ENCODE measurements at places on chromosomes 2 and 18.

- no peak for DNase-seq
Observed at GRCh38 chr2:183840061-183840584, 715.9 kb downstream of the NUP35 start.

DNA sequence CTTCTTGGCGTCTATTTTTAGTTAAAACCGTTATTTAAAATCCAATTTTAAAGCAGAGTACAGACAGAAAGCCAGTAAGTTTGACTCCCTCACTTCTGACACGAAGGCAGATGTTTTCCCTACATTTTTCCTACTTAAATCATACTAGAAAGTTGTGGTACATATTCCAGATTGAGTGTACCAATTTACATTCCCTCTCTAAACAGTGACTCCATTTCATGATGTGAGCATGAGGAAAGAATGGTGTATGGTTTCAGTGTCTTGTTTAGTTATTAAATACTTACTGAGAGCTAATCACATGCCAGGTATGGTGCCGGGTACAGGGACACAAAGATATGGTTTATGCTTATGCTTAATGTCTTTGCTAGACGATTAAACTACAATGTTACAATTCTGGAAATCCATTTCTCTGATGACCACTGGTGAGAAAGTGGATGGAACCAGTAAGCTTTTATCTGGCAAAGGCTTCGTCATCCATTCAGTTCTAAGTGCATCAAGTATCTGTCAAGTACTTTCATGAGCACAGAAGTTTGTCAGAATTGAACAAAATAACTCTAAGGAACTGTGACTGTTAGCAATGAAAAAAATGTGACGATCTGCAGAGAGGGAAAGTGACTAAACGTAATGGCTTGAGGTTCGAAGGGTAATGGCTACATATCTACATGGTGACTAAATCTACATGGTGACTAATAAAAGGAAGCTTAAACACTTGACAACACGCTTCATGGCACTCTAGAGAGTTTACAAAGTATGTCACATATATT, 25.7 kb downstream of the MAP4K3 start:
- DNase-seq, result no peak

- no peak for DNase-seq
Observed at GRCh38 chr2:43540021-43540779, 55.6 kb downstream of the THADA start.

GRCh38 chr18:77087393-77088141, 45.0 kb downstream of the MBP start:
- peak; percentile 46 for DNase-seq

- no peak for DNase-seq
Observed at GRCh38 chr2:130765464-130765863, 10.1 kb downstream of the AMER3 start.

GRCh38 chr18:24273596-24273995, 124.0 kb downstream of the OSBPL1A start:
- no peak for DNase-seq

DNA sequence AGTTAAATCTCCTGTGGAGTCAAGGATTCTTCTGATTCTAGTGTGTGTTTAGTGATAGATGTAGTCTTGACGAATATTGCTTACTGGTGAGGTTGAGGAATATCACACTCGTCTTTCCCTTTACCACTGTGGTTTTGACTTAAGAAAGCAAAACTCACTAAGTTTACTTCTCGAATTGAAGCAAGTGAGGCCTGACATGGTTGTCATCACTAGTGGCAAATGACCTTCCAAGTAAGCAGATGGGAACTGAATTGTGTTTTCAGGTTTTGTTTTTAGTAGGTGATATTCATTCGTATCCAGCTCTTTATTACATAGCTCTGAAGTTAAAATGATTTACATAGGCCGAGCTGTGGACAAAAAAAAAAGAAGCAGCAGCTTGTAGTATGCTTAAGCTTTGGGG, 20.6 kb upstream of the DSG4 start:
- no peak for DNase-seq

DNA sequence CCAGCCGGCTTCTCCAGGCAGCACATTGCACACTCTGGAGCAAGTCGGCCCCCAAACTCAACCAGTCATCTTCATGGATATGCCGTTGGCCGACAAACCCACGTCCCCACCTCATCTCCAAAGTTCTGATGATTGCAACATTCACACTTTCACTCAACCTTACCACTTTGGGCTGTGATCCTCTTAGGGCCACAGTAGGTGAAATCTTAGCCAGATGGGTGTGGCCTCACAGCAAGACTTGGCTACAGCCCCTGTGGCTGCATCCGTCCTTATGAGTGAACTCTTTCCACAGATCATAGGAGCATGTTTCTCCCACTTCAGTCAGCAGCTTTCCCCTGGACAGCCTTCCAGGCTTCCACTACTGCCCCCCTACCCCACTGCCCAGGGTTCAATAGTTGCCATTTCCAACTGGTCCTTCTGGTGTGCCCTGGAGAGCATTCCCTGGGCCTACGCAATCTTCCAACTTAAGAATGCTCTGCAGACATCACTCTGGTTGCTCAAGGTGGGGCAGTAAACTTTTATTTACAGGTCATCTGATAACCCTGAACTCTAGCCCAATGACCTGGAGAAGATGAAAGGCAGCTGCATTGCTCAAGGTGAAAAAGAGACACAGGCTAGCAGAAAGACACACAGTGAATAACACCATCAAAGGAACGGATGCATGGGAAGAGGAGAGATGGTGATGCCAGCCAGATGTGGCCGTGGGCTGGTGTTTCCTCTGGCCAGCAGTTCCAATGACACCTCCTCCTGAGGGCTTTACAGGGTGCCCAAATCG, 34.5 kb downstream of the ARL4C start:
- DNase-seq, result no peak

- no peak for DNase-seq
Observed at GRCh38 chr2:112727276-112728028, 6.6 kb downstream of the NT5DC4 start.

GRCh38 chr18:48108136-48108535, 177.7 kb upstream of the SMAD2 start:
- DNase-seq, result no peak

DNA sequence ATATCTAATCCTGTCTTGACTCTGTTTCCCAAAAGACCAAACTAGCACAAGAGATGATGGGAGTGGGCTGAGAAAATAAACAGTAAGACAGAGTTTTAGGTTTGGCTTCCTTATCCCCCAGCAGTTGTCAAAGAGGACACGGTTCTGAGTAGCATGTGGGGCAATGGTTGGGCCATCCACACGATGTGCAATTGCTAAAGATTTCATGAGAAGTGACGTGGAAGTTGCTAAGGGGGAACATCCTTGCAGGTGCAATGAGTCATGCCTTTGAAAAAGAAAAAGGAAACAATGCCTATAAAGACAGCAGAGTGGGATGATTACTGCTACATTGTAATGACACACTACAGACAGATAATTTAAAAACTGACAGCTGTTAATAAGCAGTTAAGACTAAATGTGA, 1395.8 kb downstream of the LRP1B start:
- DNase-seq, result no peak

GRCh38 chr2:189633392-189633811, 27.9 kb upstream of the ASNSD1 start:
- no peak for DNase-seq

DNA sequence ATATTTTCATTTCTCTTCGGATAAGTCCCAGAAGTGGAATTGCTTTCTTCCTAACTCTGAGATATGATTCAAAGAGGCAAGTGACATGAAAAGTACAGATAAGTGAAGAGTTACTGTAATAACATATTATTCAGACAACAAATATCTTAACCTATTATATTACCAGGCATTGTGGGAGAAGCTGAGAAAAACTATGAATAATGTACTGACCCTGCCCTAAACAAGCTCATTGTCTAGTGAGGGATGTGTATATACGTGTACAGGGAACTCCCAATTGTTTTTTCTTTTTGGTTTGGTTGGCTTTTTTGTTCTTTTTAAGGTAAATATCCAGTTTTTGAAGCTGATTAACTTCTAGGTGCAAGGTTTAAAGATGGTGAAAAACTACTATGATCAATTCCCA, 26.5 kb downstream of the NCKAP1 start:
- no peak for DNase-seq

- DNase-seq, result no peak
Observed at GRCh38 chr2:148515976-148516375, 128.6 kb upstream of the EPC2 start.

GRCh38 chr2:181106229-181106628, 125.8 kb downstream of the UBE2E3 start:
- no peak for DNase-seq

DNA sequence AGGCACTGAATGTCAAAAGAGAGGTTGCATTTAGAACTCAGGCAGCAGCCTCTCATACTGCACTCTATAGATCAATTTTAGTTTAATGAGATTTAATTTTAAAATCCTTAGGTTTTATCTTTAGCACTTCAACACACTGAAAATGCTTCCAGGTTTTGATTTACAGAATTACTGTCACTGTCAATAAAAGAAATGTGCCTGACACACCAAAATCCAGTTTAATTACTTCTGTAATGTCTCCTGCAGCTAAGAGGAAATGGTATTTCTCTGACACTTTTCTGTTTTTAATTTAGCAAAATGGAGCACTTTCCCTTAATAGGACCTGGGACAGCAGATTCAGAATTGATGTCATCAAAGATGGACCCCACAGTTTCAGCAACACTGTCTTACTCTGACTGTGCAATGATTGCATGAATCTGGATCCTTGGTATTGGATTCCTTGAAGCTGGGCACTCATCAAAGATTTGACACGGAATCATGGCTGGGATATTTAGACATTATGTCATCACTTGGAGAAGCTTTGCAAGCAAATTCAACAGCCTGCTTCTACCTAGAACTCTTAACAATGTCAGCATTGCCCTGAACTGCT, 576.5 kb downstream of the NRXN1 start:
- no peak for DNase-seq

GRCh38 chr2:95274291-95275150, at the start of gene PROM2:
Gene PROM2, plus strand, starts transcription at chr2:95274449. Its CDS starts 137 bp downstream, at chr2:95274586.
- peak; percentile 60 for DNase-seq

GRCh38 chr18:63097178-63097577, 222.4 kb downstream of the BCL2 start:
- no peak for DNase-seq

GRCh38 chr2:112712903-112713584, 7.8 kb upstream of the NT5DC4 start:
- no peak for DNase-seq

DNA sequence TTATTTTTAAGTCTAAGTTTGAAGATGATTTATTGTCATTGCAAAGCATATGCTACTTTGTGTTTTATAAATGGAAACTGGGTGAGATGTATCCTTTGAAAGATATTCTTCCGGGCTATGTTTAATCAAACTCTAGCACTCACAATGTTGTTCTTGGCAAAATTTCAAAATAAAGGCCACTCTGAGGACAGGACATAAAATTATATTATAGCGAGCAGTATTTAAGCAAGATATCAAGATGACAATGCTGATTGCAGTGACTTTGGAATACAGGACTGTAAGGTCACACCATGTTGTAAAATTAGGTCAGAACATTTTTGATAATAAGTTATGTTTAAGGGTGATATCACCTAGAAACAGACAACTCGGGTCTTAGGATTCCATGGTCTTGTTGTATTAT, 14.2 kb downstream of the RPRM start:
- no peak for DNase-seq

GRCh38 chr2:134395779-134396178, 141.9 kb downstream of the MGAT5 start:
- no peak for DNase-seq

- DNase-seq, result no peak
Observed at GRCh38 chr2:65456064-65456463, 23.7 kb upstream of the SPRED2 start.

GRCh38 chr2:46367286-46367685, 70.1 kb downstream of the EPAS1 start:
- no peak for DNase-seq

DNA sequence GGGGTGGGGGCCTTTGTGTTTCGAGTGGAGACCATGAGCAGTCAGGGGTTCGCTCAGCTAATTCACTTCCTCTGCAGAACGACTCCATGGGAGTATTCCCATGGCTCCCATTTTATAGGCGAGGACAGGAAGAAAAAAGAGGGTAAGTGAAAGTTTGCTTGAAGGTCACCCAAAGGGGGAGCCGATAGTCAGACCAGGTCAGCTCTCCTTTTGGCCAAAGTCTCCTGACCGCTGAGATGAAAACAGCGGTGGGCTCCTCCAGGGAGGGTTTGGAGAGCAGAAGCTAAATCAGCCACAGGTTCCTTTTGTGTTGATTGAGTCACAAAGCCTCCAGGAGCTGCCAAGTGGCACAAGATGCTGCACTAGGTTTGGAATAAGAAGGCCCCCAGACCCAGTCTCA, 34.1 kb upstream of the CTAGE1 start:
- no peak for DNase-seq

DNA sequence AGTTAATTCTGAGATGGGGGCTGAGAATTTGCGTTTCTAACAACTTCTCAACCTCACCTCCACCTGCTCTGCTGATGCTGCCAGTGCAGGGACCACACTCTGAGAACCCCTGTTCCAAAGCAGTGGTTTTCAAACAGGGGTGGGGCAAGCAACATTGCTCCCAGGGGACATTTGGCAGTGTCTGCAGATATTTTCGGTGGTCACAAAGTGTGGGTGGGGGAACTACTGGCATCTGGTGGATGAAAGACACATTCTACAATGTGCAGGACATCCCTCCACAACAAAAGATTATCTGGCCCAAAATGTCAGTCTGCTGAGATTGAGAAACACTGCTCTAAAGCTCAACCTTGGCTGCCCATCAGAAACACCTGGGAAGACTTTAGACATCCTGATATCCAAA, 188.7 kb upstream of the SATB2 start:
- no peak for DNase-seq

GRCh38 chr2:113370478-113371091, 66.9 kb upstream of the ZNG1B start:
- DNase-seq, result peak; percentile 44

DNA sequence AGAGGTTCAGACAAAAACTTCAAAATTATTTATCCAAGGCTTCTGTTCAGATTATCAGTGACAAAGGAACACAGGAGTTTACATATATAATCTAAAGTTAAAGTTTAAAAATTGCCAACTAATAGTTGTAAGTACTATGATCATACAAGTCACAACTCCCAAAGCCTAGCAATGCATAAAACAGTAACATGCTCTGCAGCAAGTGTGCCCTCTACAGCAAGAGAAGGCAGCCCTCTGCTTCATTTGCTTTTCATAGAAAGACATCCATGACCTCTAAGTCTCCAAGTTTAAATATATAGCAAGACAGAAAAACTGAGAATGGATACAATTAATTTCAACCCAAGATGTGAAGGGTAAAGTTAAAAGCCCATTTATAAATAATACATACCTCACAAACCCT, 13.3 kb downstream of the RAB1A start:
- DNase-seq, result no peak

DNA sequence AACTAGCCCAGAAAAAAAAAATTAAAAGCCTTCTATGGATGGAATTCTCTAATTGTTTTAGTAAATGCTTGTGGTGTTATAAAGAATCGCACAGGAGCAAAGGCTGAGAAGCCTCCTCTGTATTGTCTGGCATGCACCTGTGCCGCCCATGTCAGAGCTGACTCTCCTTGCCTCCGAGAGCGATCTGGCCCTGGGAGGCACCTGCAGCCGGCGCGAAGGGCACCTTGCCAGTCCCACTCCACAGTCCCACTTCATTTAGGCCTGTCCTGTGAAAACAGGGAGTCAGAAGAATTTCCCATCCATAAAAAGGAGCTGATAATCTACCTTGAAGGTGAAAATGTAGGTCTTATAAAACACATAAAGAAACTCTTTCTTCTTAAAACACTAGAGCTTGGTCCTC, 170.9 kb upstream of the PXDN start:
- no peak for DNase-seq

All from progenitor cell of endocrine pancreas (in vitro differentiated cells).